Pulmonary artery endothelial cell (primary cell): ENCODE measurements at places on chromosomes 3 and 15. TPM values are rescaled to one million over a fixed set of nuclear protein-coding genes. Genes with fewer than 3 reads are reported as not detected.

Gene SV2B
- total RNA-seq: not detected in 2 replicates

Gene BCHE
- total RNA-seq: under 0.01 TPM in 1 of 2 replicates, not detected in the other

Gene RETNLB
- total RNA-seq: not detected in 2 replicates

Gene RAB7A
- 40.3 and 40.8 TPM in 2 replicates for total RNA-seq

Gene LRRIQ4
- total RNA-seq: 0.07 TPM in 1 of 2 replicates, not detected in the other

Gene MAP1A
- total RNA-seq: 1.4 and 1.6 TPM in 2 replicates

Gene FOXB1
- not detected in 2 replicates for total RNA-seq

Gene KLHDC8B
- total RNA-seq: 41.0 and 41.2 TPM in 2 replicates

Gene NMNAT3
- total RNA-seq: 0.74 and 0.86 TPM in 2 replicates

Gene PIGBOS1
- total RNA-seq: 5.8 and 6.4 TPM in 2 replicates

Gene CPNE9
- total RNA-seq: not detected in 2 replicates

Gene CLDN1
- 0.07 and 0.14 TPM in 2 replicates for total RNA-seq

Gene HHLA2
- total RNA-seq: not detected in 2 replicates

Gene PTPRG
- 41.0 and 45.1 TPM in 2 replicates for total RNA-seq

Gene WDR49
- 0.07 and 0.20 TPM in 2 replicates for total RNA-seq

Gene BBX
- total RNA-seq: 53.5 and 69.5 TPM in 2 replicates

Gene GPR27
- not detected in 2 replicates for total RNA-seq

Gene ECE2
- not detected in 2 replicates for total RNA-seq

Gene PEX11A
- 4.7 and 7.5 TPM in 2 replicates for total RNA-seq

Gene NRROS
- total RNA-seq: 2.0 and 4.8 TPM in 2 replicates

Gene SOX14
- total RNA-seq: not detected in 2 replicates

Gene CHL1
- total RNA-seq: not detected in 2 replicates

Gene TRAK1
- total RNA-seq: 41.5 and 47.0 TPM in 2 replicates

Gene SERINC4
- total RNA-seq: not detected in 2 replicates

Gene GP9
- total RNA-seq: not detected in 2 replicates

Gene PHLDB2
- 66.9 and 87.3 TPM in 2 replicates for total RNA-seq

Gene TGM5
- not detected in 2 replicates for total RNA-seq

Gene CFAP161
- 0.26 and 0.78 TPM in 2 replicates for total RNA-seq

Gene C3orf70
- 0.42 and 0.99 TPM in 2 replicates for total RNA-seq

Gene GOLGA8H
- 1.2 and 2.0 TPM in 2 replicates for total RNA-seq

Gene CX3CR1
- total RNA-seq: not detected in 2 replicates

Gene CP
- 0.13 and 0.99 TPM in 2 replicates for total RNA-seq

Gene ASB14
- total RNA-seq: under 0.01 TPM in 1 of 2 replicates, not detected in the other

Gene AADAC
- not detected in 2 replicates for total RNA-seq

Gene DPPA4
- total RNA-seq: not detected in 2 replicates

Gene TIMP4
- total RNA-seq: 0.07 and 0.46 TPM in 2 replicates

Gene C3orf49
- not detected in 2 replicates for total RNA-seq

Gene P2RY13
- total RNA-seq: not detected in 2 replicates

Gene RAB27A
- total RNA-seq: 10.4 and 16.8 TPM in 2 replicates

Gene FBXO40
- under 0.01 TPM in 1 of 2 replicates, not detected in the other for total RNA-seq

Gene IL16
- 0.04 and 0.20 TPM in 2 replicates for total RNA-seq

Gene PRC1
- total RNA-seq: 139 and 270 TPM in 2 replicates

Gene DOCK3
- total RNA-seq: under 0.01 and 0.04 TPM in 2 replicates

Gene FOXL2NB
- total RNA-seq: 0.04 TPM in 1 of 2 replicates, not detected in the other

Gene LRRC31
- not detected in 2 replicates for total RNA-seq

Gene FOXP1
- total RNA-seq: 48.2 and 65.7 TPM in 2 replicates

Gene RHCG
- not detected in 2 replicates for total RNA-seq

Gene PRSS50
- total RNA-seq: not detected in 2 replicates

Gene PAK6
- not detected in 2 replicates for total RNA-seq

Gene CCR3
- not detected in 2 replicates for total RNA-seq

Gene ANKRD63
- total RNA-seq: 0.20 TPM in 1 of 2 replicates, not detected in the other

Gene EIF4G1
- 340 and 432 TPM in 2 replicates for total RNA-seq

Gene CFAP100
- not detected in 2 replicates for total RNA-seq

Gene PLCH1
- total RNA-seq: 0.04 and 0.07 TPM in 2 replicates

Gene ARGFX
- total RNA-seq: not detected in 2 replicates

Gene IL17RE
- 0.07 and 0.14 TPM in 2 replicates for total RNA-seq

Gene FANCD2OS
- not detected in 2 replicates for total RNA-seq

Gene CHRM5
- not detected in 2 replicates for total RNA-seq
